ENCODE measurements at places on chromosomes 2 and 18. TPM values are rescaled to one million over a fixed set of nuclear protein-coding genes. Genes with fewer than 3 reads are reported as not detected.

DNA sequence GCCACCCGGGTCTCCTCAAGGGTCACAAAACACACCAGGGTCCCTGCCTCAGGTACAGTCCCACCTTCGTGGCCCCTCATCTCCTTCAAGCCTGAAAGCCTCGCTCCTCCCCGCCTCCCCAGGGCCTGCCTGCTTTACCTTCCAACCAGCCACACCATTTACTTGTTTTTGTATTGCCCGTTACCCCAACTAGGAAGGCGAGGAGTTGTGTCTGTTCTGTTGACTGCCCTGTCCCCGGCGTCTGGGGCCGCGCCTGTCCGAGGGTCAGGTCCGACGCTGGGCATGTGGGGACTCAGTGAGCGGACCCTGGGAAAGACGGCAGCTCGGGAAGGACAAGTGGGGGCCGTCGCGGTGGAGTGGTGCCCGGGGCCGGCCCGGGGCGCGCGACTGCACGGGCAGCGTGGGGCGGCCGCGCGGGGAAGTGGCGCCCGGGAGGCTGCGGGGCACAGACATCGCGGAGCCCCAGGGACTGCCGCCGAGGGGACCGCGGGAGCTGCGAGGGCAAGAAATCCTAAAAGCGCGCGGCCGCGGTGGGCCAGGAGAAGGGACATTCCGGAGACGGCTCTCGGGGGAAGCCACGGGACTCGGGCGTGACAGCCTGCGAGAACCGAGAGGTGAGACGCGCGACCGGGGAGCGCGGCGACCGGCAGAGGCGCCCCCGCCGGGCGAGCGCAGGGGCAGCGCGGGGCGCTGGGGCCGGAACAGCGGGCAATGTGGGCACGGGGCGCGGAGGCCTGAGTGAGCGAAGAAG is 797 bp upstream of the GRHL1 start:
- DNase-seq, result peak; percentile 42

DNA sequence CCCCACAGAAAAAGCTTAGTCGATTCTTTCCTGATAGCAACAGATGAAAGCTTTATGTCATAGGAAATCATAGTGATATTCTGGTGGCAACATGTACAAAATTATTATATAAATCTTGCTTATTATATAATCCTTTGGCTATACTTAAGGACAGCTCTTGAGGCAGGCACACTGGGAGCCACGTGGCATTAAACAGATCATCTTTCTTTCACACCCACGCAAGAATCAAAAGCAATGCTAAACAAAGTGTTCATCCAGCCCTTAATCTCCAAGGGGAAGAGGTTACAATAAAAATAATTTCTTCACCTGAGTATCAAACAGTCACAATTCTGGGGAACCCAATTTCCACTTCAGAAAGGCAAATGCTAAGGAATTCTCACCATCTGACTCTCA is 57.8 kb downstream of the CYB5A start:
- no peak for DNase-seq

GRCh38 chr2:47065771-47066380 is 89.2 kb downstream of the STPG4 start:
- DNase-seq, result no peak

DNA sequence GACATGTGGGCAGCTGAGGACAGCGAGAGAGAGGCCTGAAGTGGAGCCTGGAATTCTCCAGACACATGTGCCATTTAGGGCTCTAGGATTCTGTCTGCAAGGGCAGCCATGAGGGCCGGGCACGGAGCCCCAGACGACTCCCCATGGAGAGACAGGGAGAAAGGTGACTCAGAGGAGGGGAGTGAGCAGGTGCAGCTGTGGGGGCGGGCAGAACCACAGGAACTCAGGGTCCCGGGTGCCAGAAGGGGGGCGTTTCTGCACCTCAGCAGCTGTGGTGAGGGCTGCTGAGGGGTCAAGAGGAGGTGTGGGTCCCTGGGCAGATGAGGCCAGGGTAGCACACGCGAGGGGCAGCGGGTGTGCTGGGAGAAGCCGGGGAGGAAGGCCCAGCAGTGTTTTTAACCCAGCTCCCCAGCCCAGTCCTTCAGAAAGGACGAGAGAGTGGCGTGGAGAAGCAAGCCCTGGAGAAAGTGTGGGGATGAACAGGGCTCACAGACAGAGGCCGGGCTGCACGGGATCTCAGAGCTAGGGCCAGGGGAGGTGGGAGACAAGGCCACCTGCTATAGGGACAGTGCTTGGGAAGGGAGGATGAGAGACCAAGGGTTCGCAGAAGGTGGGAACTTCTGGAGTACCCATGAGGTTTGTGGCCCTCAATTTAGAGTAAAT is 7.6 kb downstream of the GPR17 start:
- DNase-seq, result no peak

- DNase-seq, result no peak
Measured at GRCh38 chr18:38241736-38242135, 676.1 kb upstream of the CELF4 start.

GRCh38 chr18:43719267-43719795 is 442.0 kb upstream of the SYT4 start:
- DNase-seq, result peak; percentile 82

DNA sequence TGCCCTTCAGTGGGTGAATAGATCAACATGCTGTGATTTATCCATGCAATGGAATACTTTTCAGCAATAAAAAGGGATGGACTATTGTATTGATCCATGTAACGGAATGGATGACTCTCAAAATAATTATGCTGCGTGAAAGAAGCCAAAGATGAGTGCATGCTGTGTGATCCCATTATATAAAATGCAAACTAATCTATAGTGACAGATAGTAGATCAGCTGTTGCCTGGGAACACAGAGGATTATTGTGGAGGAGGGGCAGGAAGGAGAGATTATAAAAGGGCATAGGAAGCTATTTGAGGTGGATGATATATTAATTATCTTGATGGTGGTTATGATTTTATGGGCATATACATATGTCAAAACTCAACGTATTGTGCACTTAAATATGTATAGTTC is 55.5 kb upstream of the ADAM23 start:
- no peak for DNase-seq

DNA sequence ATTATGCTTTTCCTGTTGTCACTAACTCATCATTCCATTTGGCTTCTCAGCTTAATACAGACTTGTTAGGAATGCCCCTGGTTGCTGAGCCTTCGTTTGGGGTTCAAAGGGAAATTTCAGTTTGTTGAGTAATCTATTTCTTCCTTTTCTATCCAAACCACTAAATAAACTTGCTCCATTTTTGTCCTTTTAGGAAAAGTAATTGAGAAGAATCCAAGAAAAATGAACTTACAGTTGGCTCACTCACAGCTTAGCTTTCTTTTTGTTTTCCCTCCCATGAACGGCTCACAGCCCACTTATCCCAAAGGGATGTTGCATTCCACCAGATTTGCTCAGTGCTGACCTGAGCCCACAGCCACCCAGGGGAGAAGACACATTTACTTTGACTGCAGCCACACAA is 73.9 kb downstream of the SOX11 start:
- DNase-seq, result no peak

GRCh38 chr18:5582076-5582475 is 38.3 kb upstream of the EPB41L3 start:
- DNase-seq, result no peak

- peak; percentile 55 for DNase-seq
Measured at GRCh38 chr2:234422273-234422732, 74.6 kb downstream of the ARL4C start.

GRCh38 chr2:13046557-13047165 is 329.9 kb downstream of the TRIB2 start:
- no peak for DNase-seq

DNA sequence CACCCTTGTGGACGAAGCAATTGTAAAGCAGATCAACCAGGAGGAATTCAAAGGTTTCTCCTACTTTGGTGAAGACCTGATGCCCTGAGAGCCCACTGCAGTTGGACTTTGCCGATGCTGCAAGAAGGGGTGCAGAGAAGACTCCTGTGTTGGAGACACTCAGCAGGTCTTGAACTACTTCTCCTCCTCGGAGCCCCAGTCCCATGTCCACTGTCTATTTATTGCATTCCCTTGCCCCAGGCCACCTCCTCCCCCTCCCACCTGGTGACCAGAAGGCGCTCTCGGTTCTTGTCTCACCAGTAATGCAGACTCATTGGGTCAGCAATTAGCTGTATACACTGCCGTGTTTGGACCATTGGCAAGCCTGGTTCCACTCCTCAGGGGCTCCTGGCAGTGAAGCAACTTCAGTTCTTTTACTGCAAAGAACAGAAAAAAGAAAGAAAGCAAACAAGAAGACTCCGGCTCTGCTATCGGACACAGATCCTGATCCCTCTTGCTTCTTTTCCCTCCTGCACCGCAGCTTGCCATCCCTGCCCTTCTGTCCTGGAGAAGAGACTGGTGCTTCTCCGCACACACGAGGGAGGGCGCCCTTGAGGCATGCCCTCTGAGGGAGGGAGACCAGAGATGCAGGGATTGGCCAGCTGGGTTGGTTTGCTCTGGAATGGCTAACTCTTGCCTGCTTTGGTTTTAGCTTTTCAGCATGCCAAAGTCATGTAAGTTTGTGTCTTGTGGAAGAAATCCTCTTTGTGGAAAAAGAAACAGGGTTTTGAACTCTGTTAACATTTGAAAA is 112.2 kb upstream of the EPAS1 start:
- DNase-seq, result no peak

DNA sequence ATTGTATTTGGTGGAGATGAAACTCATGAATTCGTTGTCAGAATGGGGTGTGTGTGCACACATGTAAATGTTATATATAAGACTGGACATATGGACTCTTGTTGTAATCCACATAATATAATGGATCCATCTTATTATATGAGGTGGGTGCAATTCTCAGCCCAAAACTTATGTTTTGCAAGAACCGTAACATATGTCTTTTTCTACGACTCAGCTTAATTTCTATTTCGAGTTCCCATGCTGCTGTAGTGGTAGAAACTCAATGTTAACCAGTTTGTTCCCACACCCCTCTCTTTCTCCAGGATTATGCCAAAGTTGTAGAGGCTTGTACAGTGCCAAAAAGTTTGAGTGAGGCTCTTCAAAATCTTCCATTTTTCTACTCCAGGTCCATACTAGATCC is 112.5 kb upstream of the SPOPL start:
- DNase-seq, result no peak

GRCh38 chr18:46815661-46816060 is 58.8 kb upstream of the ST8SIA5 start:
- DNase-seq, result no peak

DNA sequence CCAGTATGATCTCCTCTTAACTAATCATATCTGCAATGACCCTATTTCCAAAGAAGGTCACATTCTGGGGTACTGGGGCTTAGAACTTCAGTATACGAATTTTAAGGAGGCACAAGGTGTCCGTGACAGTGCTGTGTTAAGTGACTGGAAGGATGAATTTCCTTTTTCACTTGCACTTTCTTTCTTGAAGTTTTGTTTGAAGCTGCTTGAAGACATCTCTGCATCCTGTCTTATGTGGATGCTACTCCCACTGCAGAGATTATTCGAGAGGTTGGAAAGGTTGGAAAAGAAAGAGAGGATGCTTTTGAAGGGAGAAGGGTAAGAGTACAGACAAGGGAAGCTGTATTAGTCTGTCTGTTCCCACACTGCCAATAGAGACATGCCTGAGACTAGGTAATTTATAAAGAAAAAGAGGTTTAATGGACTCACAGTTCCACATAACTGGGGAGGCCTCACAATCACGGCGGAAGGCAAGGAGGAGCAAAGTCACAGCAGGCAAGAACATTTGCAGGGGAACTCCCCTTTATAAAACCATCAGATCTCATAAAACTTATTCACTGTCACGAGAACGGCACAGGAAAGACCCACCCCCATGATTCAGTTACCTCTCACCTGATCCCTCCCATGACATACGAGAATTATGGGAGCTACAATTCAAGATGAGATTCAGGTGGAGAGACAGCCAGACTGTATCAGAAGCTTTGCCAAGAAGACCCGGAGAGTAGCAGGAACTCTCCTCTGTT is 3.6 kb upstream of the RNF144A start:
- DNase-seq, result no peak

- no peak for DNase-seq
Measured at GRCh38 chr2:141848191-141848590, 282.6 kb downstream of the LRP1B start.

DNA sequence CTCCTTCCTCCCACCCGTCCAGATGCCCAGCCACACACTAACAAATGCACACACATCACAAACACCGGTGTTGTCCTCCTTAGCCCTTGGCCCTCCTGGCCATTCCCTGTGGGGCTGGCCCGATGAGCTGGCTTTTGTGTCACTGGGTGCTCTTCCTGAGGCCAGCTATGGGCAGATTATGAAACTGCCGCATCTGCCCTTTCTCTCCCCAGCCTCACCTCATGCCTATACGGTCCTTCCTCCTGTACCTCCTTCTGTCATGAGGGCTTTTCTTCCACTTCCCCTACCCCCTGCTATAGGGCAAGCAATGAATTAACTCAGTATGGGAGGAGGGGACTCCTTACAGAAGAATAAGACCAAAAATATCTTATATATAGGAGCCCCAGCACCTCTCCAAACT is 10.3 kb upstream of the INO80C start:
- no peak for DNase-seq

- DNase-seq, result no peak
Measured at GRCh38 chr2:231062776-231063175, 6.1 kb downstream of the PSMD1 start.

DNA sequence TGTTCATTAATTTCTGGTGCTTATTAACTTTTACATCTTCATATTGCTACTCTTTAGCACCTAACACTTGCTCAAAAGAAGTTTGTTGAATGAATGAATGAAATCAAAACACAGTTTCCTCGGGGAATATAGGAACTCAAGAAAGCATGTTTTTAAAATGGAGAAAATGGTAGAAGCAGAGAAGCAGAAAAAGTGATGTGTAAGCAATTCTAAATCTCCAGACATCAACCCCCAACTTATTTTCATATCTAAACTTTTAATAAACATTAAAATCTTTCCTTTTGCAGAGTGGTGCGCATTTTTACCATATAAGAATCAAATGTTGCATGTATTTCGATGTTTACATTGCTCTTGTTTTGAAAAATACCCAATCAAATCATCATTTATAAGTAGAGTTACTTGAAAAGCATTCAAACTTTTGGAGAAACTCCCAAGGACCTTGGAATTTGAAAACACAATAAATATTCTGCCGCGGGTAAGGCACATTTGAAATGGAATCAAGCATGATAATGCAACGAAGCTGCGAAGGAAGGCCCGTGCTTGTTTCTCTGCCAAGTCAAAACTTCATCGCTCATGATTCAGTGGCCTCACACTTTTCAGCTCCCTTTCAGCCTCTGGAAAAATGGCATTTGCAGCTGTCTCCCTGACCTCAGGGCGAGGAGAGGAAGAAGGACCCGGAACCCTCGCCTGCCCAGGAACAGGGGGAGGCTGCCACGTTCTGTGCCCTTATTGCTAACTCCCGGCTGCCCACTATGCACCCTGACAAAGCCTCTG is 26.7 kb upstream of the SMIM21 start:
- no peak for DNase-seq

Gene ERCC3
- total RNA-seq, result 41.3 TPM

Gene DIS3L2
- total RNA-seq, result 46.0 TPM

Gene GALR1
- not detected for total RNA-seq

Gene VWC2L
- not detected for total RNA-seq

Gene STON1
- 0.86 TPM for total RNA-seq

Gene CCBE1
- 0.12 TPM for total RNA-seq

Gene ANKRD62
- total RNA-seq, result not detected

Gene CERKL
- 1.1 TPM for total RNA-seq

Gene MC4R
- not detected for total RNA-seq

Gene WNT10A
- total RNA-seq, result 3.4 TPM

Gene ASXL2
- 42.8 TPM for total RNA-seq
